NCI-H524 treated with DMSO at 0.1 percent for 48 hours (cell line): ENCODE measurements at places on chromosomes 1 and 21.

DNA sequence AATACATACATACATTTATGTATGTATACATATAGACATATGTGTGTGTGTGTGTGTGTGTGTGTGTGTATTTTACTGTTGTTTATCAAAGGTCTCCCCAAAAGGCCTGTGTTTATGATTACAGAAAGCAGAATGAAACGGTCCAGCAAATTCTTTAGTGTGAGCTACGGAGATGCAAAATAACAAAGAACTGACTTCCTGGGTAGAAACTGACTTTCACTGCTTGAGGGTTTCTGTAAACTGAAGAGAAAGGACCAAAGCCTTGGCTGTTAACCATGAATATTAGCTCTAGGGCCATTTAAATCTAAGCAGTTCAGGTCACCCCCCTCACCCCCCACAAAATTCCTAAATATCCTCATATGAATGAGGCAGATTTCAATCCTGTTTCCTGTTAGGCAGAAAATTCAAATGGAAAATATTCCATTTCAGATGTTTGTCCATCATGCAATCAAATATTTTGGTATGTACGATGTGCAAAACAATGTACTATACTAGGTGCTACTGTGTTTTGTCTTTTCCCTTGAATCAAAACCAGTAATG is 213.2 kb downstream of the TGFB2 start:
- no peak for DNase-seq

- no peak for DNase-seq
Observed at GRCh38 chr1:27887215-27888021, 15.1 kb downstream of the THEMIS2 start.

DNA sequence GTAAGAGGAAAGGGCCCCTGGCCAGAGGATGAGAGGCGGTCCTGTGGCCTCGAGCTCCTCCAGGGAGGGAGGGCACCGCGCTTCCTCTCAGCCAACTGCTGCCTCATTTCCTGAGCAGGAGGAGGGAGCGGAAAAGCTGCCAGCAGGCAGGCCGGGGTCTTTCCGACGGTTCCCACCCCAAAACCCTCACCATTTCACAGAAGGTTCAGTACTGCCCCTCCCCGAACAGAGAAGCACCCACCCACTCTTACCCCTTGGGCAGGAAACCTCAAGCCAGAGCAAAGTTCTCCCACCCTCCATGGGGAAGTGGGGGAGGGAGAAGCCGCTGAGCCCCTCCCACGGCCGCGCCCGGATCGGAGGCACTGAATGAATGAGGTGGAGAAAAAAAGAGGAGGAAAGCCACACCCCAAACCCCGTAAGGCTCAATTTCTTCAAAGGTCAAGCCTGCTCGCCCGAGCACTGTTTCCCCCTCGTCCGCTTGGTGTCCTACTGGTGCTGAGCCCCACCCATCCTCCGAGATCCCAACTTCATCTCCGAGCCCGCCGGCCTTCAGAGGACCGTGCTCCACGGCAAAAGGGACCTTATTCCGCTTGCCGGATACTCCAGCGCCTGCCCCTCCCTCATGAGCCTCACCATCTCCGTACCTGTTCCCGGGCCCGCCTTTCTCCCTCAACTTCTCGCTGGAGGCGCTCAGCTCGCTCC is 9.4 kb downstream of the TPM3 start:
- DNase-seq: no peak

DNA sequence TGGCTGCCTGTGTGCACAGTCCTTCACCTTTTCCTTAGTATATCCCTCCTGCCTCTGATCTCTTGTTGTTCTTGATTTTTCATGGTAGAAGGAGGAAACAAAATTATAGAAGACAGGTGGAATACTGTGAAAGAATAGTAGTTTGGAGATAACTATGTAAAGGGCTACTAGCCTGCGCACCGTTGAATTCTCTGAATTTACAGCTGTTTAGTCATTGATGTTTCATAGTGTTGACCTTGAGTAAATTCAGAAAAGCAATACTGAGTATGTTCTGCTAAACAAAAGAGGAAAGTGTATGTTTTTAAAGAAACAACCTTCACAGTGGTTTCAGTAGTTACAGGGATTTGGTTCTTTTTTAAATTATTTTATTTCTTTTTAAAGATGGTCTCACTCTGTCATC is 18.1 kb downstream of the CAMTA1 start:
- no peak for DNase-seq
